ENCODE measurements at places on chromosomes 16 and 17. TPM values are rescaled to one million over a fixed set of nuclear protein-coding genes. Genes with fewer than 3 reads are reported as not detected.

Gene HOXB5
- total RNA-seq, result under 0.01 TPM

Gene MRM3
- 16.1 TPM for total RNA-seq

Gene IL34
- total RNA-seq, result 2.0 TPM

Gene NUPR1
- 0.44 TPM for total RNA-seq

Gene TEKT1
- not detected for total RNA-seq
